Central memory CD8-positive, alpha-beta T cell (primary cell): ENCODE measurements at places on chromosomes 12 and 14.
A peak's percentile ranks its signal among the peaks of the same experiment; 100 is the strongest.

GRCh38 chr14:23297611-23298277 lies 4.9 kb downstream of the PPP1R3E start:
- peaks cover 21% of the 10 kb centered on the region for H3K36me3 ChIP-seq
- H3K27me3 ChIP-seq, result no peaks in the 10 kb centered on the region
- H3K27ac ChIP-seq, result no peak overlapping the region

- H3K27me3 ChIP-seq, result peaks cover 50% of the 10 kb centered on the region
- no peak overlapping the region for H3K4me3 ChIP-seq
- DNase-seq, result no peak
- peaks cover 1% of the 10 kb centered on the region for H3K36me3 ChIP-seq
These were observed 10.6 kb downstream of the VWF start for GRCh38 chr12:6113691-6114475.

GRCh38 chr12:108616941-108617858 lies 16.5 kb downstream of the SELPLG start:
- peak overlapping the region; percentile 64 for H3K4me3 ChIP-seq
- H3K4me1 ChIP-seq, result peaks cover 58% of the 10 kb centered on the region
- peak; percentile 41 for DNase-seq
- H3K36me3 ChIP-seq, result peaks cover 33% of the 10 kb centered on the region
- H3K27ac ChIP-seq, result peak overlapping the region; percentile 96
- H3K27me3 ChIP-seq, result no peaks in the 10 kb centered on the region

- DNase-seq, result no peak
- peaks cover 17% of the 10 kb centered on the region for H3K4me1 ChIP-seq
- H3K36me3 ChIP-seq, result no peaks in the 10 kb centered on the region
- H3K4me3 ChIP-seq, result no peak overlapping the region
These were observed 23.3 kb downstream of the FIGNL2 start for GRCh38 chr12:51825216-51825615.

GRCh38 chr12:90896164-90896563 lies 58.8 kb downstream of the CCER1 start:
- H3K4me1 ChIP-seq, result no peaks in the 10 kb centered on the region
- no peak for DNase-seq
- no peak overlapping the region for H3K27ac ChIP-seq
- no peak overlapping the region for H3K4me3 ChIP-seq
- no peaks in the 10 kb centered on the region for H3K36me3 ChIP-seq
- H3K27me3 ChIP-seq, result no peaks in the 10 kb centered on the region

GRCh38 chr12:50362671-50363070 lies 33.7 kb downstream of the FAM186A start:
- no peak overlapping the region for H3K27ac ChIP-seq
- DNase-seq, result no peak
- peaks cover 27% of the 10 kb centered on the region for H3K27me3 ChIP-seq
- H3K4me1 ChIP-seq, result no peaks in the 10 kb centered on the region
- no peaks in the 10 kb centered on the region for H3K36me3 ChIP-seq
